Calu3 (cell line): ENCODE measurements at places on chromosomes 16 and 17.
A peak's percentile ranks its signal among the peaks of the same experiment; 100 is the strongest.

GRCh38 chr17:50381260-50381815, 8.3 kb downstream of the EME1 start:
- DNase-seq = no peak

DNA sequence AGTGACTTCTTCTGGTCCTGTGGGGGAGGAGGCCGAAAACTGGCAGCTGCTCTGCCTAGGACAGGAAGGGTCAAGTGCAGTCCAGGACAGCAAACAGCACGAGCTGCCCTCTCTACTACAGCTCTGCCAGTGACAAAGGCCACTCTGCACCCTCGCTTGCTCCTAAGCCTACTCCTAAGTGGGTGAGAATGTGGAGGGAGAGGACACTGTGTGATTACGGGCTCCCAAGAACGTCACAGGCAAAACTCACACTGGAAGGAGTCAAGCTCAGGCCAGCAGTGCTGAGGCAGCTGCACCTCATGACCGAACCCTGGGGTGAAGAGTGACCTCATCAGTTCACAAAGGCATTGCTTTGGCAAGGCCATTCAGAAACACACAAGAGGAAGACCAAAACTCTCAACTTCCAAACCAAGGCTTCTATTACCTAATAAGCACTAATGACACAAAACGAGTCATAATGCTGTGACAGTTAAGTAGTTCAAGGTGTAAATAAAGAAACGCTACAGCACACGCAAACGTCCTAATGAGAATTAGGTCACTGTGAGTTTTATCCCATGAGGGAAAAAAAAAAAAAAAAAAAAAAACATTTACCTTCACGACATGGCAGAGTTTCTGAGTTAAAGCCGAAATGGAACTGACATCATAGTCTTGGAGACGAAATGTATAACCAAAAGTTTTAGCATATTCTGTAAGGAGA, 35.1 kb downstream of the MARF1 start:
- no peak for DNase-seq

- DNase-seq = no peak
Observed at GRCh38 chr16:23310744-23311143, 8.6 kb downstream of the SCNN1B start.

DNA sequence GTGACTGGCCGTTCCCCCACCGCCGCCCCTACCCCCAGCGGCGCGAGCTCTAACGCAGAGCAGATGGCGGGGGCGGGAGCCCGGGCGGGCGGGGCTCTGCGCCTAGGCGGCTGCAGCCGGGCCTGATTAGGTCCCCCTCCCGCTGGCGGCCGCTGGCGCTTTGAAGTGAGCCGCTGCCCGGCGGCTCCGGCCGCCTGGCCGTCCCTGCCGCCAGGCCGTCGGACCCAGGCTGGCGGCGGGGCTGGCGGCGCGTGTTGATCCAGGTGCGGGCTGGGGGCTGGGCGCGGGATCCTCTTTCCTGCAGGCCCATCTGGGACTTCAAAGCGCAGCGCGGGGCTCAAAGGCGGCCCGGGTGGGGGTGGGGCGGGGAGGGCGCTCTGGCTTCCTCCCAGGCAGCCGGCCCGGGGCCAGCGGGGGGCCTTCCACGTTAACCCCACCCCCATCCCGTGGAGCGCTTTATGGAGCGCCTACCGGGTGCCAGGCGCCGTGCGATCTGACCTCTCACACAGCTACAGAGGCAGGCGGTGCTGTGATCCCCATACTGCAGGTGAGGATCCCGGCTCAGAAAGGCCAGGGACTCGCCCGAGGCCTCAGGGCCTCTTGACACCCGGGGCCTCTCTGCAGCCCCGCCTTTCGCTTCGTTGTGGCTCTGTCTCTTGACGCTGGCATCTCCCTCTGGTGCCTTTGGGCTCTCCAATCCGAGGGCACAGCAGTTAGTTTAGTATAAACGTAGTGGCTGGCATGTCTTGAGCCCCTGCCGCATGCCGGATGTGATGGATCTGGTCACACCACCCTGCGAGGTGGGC, 80.0 kb upstream of the NKD1 start:
- peak; percentile 15 for DNase-seq

- peak; percentile 50 for DNase-seq
Observed at GRCh38 chr16:81424771-81425170, 19.8 kb upstream of the CMIP start.

- no peak for DNase-seq
Observed at GRCh38 chr17:37562016-37562745, 47.0 kb downstream of the SYNRG start.

GRCh38 chr17:57935833-57936807, 19.1 kb downstream of the CUEDC1 start:
- peak; percentile 55 for DNase-seq
